ENCODE measurements at places on chromosomes 7 and 10.

DNA sequence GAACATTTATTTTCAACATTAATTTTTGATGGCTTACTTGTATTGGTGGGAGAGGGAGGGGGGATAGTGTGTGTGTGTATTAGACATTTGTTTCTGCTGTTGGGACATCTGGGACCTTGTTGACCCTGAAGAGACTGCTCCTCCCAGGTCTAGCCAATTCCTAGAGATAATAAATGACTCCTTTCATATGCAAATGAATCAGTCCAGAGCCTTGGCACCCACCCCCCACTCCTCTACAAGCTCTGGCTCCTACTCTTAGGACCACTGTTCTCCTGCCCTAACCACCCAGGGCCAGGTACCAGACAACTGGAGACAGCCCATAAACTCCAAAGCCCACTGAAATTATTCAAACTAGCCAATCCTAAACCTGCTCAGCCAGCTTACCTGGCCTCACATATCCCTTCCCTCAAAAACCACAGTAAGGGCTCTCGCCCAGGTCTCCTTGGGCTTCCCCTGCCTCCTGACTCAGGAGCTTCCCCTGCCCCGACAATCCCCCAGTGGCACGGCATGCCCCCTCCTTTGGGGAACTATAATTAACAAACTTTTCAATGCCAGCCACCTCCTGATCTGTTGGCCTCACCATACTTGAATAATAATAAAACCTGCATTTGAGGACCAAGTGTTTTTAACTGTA, 233.3 kb downstream of the ELMO1 start:
- no peak for DNase-seq

DNA sequence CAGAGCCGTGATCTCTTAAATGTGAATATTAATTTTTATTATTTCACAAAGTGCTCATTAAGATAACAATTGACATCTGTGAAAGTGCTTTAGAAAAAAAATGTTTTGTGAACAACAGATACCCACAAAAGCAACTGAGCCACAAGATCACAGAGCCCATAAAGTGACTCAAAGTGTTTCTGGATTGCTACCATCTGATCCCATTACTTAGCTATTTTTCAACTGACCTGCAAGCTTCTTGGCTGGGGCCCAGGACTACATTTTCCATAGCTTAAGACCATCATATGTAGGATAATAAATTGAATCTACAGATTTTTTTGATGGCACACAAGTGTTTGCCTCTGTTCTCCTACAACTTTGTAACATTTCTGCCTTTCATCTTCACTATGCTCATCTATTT, 674.4 kb downstream of the PHTF2 start:
- DNase-seq, result no peak

- DNase-seq, result no peak
Observed at GRCh38 chr7:33673029-33673700, 232.2 kb upstream of the BMPER start.

GRCh38 chr10:118818621-118819221, 64.0 kb upstream of the CACUL1 start:
- no peak for DNase-seq

- DNase-seq, result no peak
Observed at GRCh38 chr7:44697136-44698045, 51.3 kb upstream of the ZMIZ2 start.

- DNase-seq, result no peak
Observed at GRCh38 chr7:22193450-22193983, 163.4 kb downstream of the RAPGEF5 start.

GRCh38 chr10:131901181-131901829, 497 bp downstream of the PPP2R2D start:
- DNase-seq, result peak; percentile 58
